Foreskin keratinocyte (primary cell): ENCODE measurements at places on chromosomes 6 and 20. TPM values are rescaled to one million over a fixed set of nuclear protein-coding genes. Genes with fewer than 3 reads are reported as not detected.

DNA sequence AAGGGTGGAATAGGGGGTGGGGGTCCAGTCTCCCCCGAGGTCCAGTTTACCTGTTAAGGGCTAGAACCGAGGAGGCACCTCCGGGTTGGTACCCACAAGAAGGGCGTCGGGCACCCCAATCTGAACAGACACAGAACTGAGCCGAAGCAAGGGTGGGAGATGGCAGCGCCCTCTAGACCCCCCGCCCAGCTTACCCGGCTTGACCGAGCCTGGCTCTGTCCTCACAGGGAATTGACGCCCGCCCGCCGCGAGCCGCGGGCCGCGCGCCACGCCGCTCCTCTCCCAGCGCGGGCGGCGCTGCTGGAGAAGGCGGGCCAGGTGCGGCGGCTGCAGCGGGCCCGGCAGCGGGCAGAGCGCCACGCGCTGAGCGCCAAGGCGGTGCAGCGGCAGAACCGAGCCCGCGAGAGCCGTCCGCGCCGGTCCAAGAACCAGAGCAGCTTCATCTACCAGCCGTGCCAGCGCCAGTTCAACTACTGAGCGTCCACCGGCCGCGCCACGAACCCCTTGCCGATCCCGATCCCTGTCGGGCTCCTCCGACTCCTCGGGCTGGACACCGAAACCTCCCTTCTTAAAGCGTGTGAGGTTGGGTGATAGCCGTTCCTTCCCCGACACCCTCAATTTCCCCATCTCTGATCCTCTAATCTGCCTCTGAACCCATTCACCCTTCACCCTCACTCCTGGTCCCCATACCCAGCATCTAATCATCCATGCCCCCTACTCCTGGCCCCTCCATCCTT, 5.9 kb downstream of the TP53INP2 start:
- DNase-seq = no peak

GRCh38 chr6:103231181-103231580, 1628.5 kb downstream of the HACE1 start:
- no peak for DNase-seq

DNA sequence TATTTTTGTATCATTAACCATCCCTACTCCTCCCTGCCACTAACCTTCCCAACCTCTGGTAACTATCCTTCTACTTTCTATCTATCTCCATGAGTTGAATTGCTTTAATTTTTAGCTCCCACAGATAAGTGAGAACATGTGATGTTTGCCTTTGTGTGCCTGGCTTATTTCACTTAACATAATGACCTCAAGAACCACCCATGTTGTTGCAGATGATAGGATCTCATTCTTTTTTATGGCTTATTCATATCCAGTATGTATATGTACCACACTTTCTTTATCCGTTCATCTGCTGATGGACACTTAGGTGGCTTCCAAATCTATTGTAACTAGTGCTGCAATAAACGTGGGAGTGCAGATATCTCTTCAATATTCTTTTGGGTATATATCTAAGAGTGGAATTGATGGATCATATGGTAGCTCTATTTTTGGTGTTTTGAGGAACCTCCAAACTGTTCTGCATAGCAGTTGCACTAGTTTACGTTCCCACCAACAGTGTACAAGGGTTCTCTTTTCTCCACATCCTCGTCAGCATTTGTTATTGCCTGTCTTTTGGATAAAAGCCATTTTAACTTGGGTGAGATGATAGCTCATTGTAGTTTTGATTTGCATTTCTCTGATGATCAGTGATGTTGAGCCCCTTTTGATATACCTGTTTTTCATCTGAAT, 201.4 kb downstream of the ARHGAP18 start:
- DNase-seq = no peak

DNA sequence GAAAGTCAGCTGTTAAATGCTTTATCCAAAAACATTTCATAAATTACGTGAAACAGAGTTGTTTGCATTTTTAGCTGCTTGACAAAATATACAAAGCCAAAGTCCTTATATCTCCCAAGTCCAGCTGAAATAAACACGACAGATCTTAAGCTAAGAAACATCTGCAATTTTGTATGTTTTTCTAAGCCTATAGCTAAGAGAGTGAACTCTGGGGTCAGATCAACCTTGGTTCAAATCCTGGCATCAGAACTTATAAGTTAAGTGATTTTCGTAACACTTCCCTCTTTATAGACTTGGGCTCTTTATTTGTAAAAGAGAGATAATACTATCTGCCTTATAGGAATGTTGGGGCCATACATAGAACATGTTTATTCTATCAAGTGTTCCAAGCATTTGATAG, 176.7 kb downstream of the PTPRK start:
- no peak for DNase-seq

DNA sequence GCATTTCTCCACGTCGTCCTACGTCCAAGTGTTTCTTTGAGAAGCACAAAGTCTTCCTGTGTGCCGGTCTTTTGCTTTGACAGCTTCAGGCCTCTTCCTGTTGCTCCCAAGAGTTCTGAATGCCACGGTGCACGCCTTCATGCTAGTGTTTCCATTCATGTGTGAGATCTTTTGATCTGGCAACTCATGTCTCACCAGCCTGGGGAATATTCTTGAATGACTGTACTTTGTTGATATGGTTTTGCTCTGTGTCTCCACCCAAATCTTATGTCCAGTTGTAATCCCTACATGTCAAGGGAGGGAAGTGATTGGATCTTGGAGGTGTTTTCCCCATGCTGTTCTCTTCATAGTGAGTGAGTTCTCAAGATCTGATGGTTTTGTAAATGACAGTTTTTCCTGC, 129.6 kb upstream of the THBS2 start:
- DNase-seq = no peak

DNA sequence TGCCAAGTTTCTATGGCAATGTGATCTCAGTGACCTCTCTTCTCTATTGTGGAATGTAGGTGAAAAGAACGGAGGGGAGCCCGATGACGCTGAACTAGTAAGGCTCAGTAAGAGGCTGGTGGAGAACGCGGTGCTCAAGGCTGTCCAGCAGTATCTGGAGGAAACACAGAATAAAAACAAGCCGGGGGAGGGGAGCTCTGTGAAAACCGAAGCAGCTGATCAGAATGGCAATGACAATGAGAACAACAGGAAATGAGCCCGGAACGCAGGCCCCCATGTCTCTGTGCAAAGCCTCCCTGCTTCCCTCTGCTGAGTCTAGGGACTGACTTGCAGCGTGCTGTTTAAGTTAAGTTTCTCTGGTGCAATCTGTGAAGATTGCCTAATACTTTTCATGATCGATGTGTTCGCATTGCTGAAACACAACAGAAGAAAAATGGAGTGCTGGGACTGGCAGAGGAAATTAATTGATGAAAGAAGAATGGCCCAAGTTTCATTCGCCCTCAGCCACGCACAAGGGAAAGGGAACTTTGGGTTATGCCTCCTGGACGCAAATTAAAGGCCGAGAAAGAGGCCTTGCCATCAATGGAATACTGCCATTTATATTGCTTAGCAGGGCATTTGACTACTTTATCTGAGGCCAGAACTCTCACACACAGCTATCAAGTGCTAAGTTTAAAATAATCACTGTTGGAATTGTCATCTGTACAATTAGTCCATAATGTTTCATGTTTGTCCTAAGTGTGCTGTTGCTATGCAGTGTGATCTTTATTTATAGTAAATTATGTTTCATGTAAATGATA, 146.4 kb downstream of the AKAP7 start:
- no peak for DNase-seq

DNA sequence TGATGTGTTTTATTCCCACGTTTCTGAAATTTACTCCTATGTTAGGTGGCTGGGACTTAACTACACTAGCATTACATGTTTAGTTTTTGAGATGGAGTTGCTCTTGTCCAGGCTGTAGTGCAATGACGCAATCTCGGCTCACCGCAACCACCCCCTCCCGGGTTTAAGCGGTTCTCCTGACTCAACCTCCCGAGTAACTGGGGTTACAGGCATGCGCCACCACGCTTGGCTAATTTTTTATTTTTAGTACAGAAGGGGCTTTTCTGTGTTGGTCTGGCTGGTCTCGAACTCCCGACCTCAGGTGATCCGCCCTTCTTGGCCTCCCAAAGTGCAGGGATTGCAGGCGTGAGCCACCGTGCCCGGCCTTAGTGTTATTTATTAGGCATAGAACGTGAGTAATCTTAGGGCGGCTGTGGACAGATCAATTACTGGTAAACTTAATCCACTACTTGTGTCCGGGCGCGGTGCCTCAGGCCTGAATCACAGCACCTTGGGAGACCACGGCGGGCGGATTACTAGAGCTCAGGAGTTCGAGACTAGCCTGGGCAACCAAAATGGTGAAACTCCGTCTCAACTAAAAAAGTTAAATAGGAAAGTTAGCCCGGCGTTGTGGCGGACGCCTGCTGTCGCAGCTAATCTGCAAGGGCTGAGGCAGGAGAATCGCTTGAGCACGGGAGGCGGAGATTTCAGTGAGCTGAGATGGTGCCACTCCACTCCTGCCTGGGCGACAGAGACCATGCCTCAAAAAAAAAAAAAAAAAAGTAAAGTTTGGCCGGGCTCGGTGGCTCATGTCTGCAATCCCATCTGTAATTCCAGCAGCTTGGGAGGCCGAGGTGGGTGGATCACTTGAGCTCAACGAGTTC, 123.7 kb upstream of the BTN3A2 start:
- peak; percentile 76 for DNase-seq

Gene FANCE
- 14.0 and 14.5 TPM in 2 replicates for total RNA-seq

DNA sequence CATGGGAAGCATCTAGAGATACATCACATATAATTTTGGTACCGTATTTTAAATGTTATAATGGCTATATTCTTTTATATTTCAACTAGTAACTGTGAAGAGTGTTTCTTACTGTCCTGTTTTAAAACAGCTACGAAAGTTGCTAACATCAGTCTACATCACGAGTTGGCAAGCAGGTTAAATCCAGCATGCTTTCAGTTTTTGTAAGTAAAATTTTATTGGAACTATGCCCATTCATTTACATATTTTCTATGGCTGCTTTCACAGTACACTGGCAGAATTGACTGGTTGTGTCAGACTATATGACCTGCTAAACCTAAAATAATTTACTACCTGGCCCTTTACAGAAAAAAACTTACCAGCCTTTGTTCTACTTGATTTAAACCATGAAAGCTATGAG, 478.1 kb downstream of the PHF3 start:
- DNase-seq = no peak

- DNase-seq = no peak
These were observed 44.5 kb downstream of the ATG5 start for GRCh38 chr6:106281088-106281487.

- no peak for DNase-seq
These were observed 152.0 kb downstream of the PTPRK start for GRCh38 chr6:128368213-128368944.

DNA sequence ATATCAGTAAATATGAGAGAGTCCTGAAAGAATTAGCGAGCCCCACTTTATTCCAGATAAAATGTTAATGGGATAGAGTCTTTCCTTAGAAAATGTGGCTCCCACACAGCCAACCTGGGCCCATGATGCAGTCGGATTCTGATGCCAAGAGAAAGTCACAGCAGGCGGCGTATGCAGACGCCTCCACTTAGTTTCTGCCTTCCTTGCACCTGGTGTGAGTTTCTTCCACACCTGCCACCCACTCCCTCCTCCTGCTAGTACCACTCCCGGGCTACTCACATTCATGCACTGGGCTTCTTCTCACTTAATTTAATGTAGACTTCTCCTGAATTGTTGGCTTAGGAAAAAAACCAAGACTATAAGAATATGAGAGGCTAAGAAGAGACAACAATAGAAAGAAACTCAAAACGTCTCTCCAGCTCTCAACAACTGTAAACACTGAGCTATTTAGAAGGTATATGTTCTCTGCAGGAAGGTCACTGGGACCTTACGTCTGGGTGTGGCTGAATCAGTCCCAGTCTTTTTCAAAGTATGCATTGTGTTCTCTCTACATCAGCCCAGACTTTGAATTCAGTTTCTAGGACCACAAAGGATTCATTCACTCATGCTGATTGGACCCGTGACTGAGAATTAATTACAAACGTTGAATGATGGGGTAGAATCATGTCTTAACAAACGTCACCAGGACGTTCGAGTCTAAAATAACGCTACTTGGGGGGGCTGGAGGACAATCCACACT, 70.4 kb downstream of the GCNT2 start:
- no peak for DNase-seq
